Activated CD4-positive, alpha-beta T cell treated with anti-CD3 and anti-CD28 coated beads for 48 hours (primary cell): ENCODE measurements at places on chromosomes 1 and 21.

DNA sequence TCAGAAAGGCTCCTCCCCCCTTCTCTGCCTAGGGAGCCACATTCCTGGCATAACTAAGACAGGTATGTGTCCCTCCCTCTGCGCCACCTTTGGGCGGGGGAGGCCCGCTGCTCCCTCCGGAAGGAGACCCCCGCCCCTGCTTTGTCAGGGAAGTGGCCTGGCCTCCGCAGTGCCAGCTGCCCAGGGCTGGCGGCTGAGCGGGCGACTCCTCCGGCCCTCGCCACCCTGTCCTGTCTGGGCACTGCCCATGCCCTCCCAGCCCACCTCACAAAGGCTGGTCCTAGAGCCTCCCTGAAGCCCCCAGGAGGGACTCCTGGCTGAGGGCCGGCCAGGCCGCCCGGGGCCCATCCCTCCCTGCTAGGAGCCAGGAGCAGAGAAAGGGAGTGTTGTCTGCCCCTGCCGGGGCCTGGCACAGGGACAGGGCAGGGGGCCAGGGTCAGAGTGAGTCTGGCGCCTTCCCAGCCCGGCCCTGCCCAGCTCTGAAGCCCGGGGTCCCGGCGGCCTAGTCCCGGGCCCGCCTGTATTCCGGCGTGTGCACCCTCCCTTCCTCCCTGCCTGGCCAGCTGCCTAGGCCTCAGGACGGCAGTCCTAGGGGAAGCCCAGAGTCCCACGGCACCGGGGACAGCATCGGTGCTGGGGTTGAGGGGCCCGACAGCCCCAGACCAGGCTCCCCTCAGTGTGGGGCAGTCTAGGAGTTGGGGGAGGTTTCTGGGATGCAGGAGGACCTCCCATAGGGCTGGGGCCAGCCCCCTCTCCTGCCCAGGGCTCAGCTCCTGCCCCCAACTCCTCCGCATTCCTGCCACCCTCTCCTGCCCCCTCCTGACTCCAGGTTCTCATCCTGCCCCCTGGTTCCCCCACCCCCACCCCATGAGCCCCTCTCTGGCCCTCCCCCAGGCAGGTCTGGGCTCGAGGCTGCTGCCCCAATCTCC, 5.1 kb downstream of the AGRN start:
- no peak for DNase-seq

GRCh38 chr1:91381844-91382243, 22.8 kb downstream of the HFM1 start:
- DNase-seq = no peak

DNA sequence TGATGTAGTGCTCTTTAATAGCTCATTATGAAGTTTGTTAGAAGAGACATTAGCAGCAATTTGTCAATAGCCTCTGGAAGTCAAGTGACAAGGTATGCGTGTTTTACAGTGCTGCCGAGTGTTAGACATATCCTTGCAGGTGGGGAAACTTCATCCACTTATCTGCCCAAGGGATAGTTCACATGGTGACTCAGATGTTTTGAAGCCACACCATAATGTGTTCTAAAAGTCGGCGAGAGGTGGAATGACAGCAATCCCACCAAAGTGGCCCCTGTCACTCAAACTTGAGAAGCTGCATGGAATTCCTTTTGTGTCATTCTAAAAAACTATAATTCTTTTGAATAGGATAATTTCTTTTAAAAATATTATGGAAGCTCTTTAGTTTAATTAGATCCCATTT, 98.1 kb downstream of the RUNX1 start:
- no peak for DNase-seq

DNA sequence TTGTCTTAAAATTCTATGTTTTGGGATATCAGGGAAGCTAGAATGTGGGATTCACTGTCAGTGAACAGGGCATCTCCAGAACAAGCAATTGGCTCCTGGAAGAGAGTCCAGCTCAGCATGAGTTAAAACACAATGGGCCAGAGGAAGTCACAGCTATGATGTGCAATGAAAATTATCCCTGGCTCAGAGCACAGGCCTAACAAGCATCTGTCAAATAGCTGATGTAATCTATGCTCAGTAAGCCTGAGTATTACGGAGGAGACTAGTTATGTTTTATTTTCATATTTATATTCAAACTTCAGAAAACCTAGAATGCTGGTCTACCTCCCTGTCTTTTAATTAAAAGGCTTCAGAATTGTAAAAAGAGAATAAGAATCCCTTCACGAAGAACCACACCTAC, 41.6 kb downstream of the PARP1 start:
- no peak for DNase-seq

- no peak for DNase-seq
These were observed 24.4 kb upstream of the DYRK1A start for GRCh38 chr21:37342046-37342632.

GRCh38 chr1:3787745-3788605, 8.3 kb downstream of the LRRC47 start:
- no peak for DNase-seq

DNA sequence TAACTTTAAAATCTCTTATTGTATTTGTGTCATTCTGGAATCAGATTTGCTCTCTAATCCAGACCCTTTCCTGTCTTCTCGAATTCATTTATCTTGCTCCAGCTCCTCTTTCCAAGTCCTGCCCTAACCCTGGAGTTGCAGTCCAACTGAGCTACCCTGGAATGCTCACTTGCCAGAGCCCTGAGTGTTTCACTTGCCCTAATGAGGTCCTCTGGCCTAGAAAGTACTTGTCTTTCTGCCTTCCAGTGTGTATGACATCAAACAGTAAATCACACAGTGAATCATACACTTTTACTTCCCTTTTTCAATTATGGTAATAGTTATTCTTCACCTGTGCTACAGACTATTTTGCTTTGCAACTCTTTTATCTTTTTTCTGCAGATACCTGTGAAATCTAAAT, 96.9 kb downstream of the NEK7 start:
- no peak for DNase-seq

- no peak for DNase-seq
These were observed 65.3 kb downstream of the KLHDC7A start for GRCh38 chr1:18546026-18546425.

GRCh38 chr1:40096646-40096976, 441 bp downstream of the PPT1 start:
- no peak for DNase-seq
